AG04449 (cell line): ENCODE measurements at places on chromosomes 4 and X.

DNA sequence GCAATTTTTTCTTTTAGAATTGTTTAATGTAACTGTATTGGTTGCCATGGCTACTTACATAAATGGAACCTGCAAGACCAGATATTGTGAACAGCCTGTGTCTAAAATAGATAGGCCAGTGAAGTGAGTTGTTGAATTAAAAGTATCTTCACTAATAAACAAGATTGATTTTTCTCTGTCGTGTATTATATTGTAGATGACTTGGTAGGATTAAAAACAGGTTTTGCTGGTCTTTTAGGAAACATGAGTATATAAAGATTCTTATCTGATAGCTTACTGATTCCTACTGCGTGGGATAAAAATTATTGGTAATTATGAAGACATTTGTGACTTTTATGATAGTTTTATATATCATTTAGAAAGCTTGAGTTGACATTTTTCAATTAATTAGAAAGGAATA lies 162.1 kb downstream of the KDM6A start:
- DNase-seq = no peak

DNA sequence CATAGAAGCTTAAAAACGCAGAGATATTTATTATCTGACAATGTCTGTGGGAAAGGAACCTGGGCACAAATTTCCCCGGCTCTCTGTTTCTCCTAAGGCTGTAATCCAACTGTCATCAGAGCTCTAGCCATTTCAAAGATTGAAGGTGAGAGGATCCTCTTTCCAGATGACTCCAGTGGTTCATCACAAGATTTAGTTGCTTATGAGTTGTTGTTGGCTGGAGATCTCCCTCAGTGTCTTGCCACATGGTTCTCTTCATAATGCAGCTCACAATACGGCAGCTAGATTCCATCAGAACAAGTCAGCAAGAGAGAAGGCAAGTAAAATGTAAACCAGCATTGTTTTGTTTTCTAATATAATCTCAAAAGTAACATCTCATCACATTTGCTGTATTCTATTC lies 369.4 kb downstream of the GASK1B start:
- no peak for DNase-seq

- no peak for DNase-seq
Measured at GRCh38 chr4:40980318-40980883, 230.6 kb downstream of the NSUN7 start.

- DNase-seq = no peak
Measured at GRCh38 chr4:86220121-86220520, 139.7 kb downstream of the MAPK10 start.
